Activated CD4-positive, alpha-beta T cell treated with anti-CD3 and anti-CD28 coated beads for 36 hours (primary cell): ENCODE measurements at places on chromosomes 1 and 21. TPM values are rescaled to one million over a fixed set of nuclear protein-coding genes. Genes with fewer than 3 reads are reported as not detected.

GRCh38 chr21:46477765-46478164, 19.1 kb downstream of the DIP2A start:
- no peak for DNase-seq

DNA sequence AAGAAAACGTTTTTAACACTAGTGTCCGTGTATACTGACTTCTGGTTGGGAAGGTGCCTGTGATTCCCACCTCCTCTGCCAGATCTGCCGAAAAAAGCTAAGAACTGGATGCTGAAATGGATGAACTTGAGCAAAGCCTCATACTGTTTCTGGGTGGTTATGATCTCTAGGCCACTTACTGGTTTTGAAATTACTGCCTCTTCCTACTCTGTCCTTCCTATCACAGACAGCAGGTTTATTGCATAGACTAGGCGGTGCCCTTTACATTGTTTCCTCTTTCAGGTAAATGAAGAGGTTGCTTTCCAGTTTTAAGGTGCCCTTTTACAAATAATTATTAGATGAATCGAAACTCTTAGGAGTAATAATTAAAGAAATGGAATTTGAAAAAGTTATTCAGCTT, 27.5 kb downstream of the PEX14 start:
- DNase-seq: no peak

- DNase-seq: no peak
Observed at GRCh38 chr1:230288641-230289349, 137.3 kb downstream of the PGBD5 start.

- peak; percentile 69 for DNase-seq
Observed at GRCh38 chr1:172180501-172181285, 239.8 kb upstream of the C1orf105 start.

DNA sequence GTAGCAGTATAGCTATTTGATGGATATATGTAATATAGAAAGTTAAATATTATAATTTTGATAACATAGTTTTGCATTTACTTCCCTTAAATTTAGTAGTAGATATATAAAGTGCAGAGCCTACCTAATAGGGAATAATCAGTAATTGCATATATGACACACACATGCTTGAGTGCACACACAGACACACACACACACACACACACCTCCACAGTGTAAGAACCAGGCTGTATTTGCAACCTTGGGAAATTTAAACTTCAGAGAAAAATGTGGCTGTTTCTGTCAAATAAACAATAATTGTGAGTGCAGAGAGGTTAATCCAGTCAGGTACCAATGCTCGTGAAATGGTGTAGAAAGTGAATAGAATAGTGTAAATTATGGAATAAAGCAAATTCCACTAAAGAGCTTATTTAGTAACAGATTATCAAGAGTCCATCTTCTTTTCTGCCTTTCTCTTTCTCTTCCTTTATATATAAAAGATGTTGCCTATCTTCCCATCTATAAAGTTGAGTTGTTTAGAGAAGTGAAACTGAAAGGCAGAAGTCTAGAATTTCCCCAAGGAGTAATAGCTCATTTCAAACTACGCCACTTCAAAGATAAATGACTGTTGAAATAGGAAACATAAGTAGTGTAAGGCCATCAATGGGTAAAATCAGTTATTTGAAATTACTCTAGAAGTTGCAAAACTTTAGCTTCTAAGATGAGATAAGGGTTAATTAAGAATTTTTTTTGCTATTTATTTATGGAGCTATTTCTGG, 273.7 kb downstream of the SRGAP2C start:
- DNase-seq: no peak

DNA sequence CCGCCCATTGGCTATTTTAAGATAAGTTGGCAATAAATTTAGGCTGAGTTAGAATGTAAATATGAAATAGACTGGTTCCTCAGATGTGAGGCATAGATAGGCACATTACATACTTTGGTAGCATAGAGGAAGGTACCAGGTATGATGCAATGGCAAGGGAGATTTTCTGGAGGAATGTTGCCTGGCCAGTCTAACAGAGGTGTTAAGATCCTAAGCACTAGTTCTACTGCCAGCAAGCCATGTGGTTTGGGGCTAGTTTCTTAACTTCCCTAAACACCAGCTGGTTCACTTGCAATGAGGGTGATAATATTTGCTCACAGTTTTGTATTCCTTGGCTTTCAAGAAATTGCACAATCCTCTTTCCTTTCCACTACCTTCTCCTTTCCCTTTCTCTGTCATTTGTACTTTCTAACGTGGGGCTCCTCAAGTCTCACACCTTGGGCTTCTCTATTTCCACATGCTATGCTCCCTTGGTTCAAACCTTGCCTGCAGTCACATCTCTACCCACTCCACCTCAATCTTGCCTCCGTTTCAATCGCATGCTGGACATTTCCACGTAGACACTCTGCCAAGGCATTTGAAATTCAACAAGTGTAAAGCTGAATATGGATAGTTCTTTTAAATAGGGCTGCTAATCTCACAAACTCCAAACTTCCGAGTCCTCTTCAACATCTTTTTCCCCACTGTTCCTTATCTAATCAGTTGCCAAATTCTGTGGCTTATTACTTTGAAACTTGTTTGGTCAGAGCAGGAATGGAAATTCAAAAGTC, 4.7 kb upstream of the CD55 start:
- no peak for DNase-seq

- DNase-seq: no peak
Observed at GRCh38 chr21:42373908-42374455, 7.6 kb upstream of the TFF1 start.

DNA sequence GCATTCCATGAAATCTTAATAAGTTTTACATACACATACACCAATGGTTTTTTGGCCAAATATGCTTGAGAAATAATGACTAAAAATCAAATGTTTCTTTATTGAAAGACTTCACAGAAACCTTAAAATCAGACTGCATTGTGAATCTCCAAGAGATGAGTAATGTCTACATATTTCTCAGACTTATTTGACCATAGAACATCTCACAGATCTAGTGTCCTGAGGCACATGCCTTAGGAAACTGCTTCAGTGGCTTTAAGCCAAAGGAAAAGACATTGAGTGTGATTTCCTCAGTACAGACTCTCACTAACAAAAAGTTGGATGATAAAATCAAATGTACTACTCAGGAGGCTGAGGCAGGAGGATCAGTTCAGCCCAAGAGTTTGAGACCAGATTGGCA, 6.2 kb upstream of the C1orf105 start:
- DNase-seq: no peak

DNA sequence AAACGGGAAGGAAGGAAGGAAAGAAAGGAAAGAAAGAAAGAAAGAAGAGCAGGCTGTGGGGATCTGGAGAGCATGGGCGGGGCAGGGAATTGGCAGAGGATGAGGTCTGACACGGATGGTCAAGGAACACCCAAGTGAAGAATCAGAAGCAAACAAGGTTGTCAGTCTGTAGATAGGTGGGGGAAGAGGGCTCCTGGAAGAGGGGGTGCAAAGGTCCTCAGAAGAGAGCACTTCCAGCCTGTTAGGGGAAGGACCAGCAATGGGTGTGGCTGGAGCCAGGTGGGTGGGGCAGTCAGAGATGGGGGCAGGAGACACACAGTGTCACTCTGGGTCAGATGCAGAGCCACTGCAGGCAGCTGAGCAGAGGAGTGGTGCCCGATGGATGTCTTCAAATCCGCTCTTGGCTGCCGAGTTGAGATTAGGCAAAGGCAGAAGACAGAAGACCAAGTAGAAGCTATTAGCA, 11.0 kb upstream of the PLA2G2C start:
- no peak for DNase-seq

DNA sequence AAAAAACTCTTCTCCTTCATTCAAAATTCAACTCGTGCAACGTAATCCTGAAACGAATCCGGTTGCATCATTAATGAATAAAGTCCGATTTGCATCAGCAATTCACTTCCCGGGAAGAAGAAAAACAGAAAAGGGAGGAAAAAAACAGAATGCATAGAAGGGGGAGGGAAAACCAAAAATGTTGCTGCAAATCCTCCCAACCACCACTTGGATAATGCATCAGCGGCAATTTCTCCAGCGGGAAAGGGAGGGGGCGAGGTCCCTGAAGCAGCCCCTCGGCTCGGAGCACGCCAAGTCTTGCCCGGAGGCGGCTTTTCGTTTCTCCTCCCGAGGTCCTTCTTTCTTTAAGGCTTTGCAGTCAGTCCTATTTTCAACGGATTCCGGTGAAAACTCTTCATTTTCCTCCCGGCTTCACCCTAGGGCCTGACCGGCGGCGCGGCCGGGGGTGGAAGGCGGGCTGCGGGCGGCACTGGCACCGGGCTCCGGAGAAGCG, 723 bp downstream of the CDC42BPA start:
- DNase-seq: peak; percentile 30

DNA sequence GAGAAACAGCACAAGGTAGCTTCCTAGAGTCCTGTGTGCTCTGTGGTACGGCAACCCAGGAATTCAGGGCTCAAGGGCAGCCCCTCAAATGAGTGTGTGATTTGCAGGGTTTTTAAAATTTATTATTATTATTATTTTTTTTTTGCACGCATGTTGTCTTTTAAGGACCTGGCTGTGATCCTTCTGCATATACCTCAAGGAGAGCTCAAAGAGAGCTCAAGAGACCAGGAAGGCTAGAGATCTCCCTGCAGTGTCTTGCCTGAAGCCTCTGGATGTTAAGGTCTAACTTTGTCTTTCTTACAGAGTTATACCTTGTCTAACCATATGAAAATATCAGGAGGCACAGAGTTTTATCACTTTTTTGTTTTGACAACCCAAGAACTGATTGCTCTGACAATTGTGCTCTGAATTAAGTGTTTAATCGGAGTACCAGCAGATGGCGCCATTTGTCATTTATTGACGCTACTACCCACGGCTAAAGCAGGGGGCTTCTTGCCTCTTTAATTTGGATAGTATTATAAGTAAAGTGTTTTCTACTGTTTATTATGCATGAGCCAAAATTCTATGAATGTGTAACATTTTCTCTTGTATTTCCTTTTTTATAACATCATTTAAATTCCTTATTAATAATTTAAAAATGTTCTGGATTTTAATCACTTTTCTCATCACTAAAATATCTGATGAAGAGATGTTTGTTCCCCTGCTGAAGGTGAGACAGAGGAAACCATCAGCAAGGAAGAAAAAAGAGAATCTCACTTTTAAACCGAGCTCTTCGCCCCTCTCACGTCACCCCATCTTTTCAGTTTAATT, 35.8 kb upstream of the LMO4 start:
- DNase-seq: peak; percentile 76

DNA sequence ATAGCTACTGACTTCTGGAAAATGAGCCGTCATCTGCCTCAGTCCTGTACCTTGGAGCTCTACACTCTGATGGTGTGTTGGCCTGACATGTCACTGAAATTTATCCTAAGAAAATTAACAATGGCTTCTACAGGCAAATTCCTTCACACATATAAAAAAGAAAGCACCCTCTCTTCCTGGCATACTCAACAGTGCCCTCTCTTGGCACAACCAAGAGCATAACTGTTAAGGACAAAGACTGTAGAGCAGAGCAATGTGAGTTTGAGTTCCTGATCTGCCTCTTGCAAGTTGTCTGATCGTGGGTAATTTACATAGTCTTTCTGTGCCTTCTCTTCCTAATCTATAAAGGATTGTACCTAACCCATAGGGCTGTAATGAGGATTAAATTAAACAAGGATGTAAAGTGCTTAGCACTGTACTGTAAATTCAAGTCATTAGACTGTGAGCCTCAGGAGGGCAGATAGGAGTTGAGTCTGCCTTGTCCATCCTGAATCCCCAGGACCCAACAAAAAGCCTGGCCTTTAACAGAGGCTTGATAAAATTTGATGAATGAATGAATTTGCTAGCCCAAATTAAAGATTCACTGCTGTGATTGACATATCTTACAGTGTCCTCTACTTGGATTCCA, 83.5 kb downstream of the SYF2 start:
- peak; percentile 56 for DNase-seq

DNA sequence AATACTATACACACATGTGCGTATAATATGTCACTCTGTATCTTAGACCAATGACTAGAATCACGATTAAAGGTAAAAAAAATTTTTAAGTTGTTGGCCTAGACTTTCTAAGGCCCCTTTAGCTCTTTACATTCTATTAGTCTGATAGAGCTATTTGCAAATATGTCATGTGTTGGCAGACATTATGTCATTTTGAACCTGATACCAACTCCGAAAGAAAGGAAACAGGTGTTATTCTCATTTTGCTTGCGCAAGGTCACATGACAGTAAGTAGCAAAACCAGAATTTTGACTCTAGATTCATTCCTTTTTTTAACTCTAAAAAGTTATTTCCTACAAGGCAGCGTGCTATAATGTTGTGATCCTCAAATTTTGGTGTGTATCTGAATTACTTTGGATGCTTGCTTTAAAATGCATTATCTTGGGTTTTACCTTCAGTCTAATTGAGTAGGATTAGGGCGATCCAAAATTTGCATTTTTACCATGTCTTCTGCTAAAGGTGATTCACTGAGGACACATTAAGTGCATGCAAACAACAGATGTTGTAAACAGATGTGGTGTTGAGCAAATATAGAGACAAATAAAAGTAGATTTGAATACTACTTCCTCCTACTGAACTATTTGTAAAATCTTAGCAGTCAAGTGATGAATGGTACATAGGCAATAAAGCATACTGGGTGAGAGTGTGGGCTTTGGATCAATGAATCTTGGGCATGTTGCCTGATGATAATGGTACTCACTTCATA, 63.5 kb upstream of the KIAA1614 start:
- DNase-seq: no peak

GRCh38 chr1:162223488-162223887, 153.2 kb downstream of the SPATA46 start:
- DNase-seq: no peak

DNA sequence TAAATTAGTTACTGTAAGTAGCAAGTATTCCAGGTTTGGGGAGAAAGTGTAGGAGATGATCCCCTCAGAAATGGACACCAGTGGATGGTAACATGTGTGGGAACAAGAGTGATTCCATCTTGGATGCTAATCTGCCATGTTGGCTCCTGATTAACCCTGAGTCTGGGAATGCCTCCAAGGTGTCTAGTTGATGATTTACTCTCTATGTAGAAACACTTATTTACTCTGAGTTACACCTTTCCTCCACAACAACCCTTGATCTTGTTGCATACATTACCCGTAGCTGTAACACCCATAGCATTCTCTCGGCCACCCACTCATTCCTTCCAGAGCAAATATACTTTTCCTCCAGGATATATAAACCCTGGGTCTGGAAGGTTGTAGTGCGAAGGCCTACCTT, 315.9 kb upstream of the GREM2 start:
- no peak for DNase-seq

DNA sequence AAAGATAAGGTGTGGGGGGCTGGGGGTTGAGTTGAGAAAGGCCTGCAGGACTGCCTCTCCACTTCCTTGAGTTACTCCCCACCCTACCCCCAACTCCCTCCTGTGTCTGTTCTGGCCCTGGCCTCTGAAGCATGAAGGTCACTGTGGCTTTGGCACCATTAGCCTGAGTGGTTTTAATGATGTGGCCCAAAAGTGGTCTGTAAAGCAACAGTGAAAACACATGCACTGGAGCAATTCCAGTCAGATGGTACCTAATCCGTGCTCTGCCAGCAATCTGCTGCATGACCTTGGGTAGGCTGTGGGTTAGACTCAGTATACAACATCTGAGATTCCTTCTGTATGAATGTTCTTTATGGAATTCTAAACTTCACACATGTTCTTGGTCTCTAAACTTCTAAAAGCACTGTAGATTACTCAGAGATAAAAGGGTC, 86.5 kb upstream of the ATP1A1 start:
- no peak for DNase-seq

ANXA9 gene
- 0.28 TPM for total RNA-seq

AMY1B gene
- not detected for total RNA-seq

SPRR2F gene
- not detected for total RNA-seq

TMEM82 gene
- total RNA-seq: not detected

OLIG2 gene
- not detected for total RNA-seq

CFAP141 gene
- total RNA-seq: not detected

MAP10 gene
- total RNA-seq: 1.4 TPM

KRTAP7-1 gene
- total RNA-seq: not detected
